ENCODE measurements at places on chromosomes 16 and 17. TPM values are rescaled to one million over a fixed set of nuclear protein-coding genes. Genes with fewer than 3 reads are reported as not detected.
A peak's percentile ranks its signal among the peaks of the same experiment; 100 is the strongest.

DNA sequence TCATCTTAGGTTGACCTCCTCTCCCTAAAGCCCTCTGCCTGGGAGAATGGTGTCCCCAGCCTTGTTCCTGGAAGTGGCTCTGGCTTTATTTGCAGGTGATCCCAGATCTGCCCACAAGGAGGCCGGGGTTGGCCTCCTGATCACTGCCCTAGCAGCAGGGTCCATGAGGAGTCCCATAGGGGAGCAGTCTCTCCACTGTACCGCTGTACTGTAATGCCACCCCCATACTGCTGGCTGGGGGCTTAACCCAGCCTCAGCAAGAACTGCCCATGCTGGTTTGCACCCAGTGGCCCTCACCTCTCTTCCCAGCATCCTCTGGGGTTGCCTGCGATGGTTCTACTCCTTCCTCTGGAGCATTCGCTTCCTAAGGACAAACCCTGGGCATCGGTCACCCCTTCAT lies 39.1 kb downstream of the PSME3IP1 start:
- no peak overlapping the region for H3K27ac ChIP-seq
- no peak overlapping the region for H3K4me3 ChIP-seq
- H3K27me3 ChIP-seq = no peaks in the 10 kb centered on the region
- DNase-seq = peak; percentile 28
- H3K36me3 ChIP-seq = no peaks in the 10 kb centered on the region
- peaks cover 26% of the 10 kb centered on the region for H3K4me1 ChIP-seq

DNA sequence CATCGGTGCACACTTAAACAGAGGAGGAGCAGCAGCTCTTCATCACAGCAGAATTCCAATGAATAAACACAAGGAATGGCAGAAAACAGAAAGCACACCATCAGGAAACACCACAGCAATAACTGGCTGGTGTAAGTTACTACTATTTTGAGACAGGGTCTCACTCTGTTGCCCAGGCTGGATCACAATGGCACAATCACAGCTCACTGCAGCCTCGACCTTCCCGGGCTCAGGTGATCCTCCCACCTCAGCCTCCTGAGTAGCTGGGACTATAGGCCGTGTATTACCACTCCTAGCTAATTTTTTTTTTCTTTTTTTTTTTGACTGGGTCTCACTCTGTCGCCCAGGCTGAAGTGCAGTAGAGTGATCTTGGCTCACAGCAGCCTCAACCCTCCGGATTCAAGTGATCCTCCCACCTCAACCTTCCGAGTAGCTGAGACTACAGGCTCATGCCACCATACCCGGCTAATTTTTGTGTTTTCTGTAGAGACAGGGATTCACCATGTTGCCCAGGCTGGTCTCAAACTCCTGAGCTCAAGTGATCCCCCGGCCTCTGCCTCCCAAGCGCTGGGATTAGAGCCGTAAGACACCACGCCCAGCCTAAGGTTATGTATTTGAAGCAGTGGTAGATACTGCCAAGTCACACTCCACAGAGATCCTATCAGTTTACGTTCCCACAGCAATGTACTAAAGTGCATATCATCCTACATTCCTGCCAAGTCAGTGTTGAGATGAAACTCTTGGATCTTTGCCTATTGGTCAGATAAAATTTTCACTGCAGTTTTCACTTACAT lies 20.7 kb downstream of the TRAP1 start:
- H3K4me1 ChIP-seq = peaks cover 50% of the 10 kb centered on the region
- no peaks in the 10 kb centered on the region for H3K27me3 ChIP-seq
- DNase-seq = peak; percentile 68
- peak overlapping the region; percentile 74 for H3K4me3 ChIP-seq
- H3K36me3 ChIP-seq = no peaks in the 10 kb centered on the region
- peak overlapping the region; percentile 98 for H3K27ac ChIP-seq

DNA sequence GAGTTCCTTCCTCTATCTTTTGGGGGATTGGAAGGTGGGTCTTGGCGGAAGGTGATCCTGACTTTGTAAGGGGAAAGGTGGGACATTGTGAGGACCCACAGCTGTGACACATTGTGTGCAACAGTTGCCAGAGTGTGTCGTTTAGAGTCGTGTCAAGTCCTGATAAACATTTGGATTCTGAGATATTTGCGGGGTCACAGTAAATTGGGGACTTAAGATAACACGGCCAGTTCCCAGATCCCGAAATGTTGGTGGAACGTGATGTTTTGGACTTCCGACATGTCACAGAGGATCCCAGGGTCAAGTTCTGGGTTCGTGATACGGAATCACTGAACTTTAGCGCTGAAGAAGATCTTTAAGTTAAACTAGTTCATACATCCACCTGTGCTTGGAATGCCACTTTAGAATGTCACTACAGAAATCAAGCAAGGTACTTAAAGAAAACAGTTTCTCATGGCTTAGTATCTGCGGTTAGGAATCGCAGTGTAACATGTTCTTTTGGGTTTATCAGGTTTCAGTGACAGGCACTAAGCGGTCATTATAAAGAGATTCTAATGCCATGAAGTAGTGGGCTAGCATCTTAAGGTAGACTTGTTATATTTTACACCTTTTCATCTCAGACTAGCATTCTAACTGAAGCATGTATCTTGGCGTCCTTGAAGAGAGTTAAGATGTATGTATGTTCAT lies 815 bp downstream of the ATAD5 start:
- H3K36me3 ChIP-seq = no peaks in the 10 kb centered on the region
- H3K27me3 ChIP-seq = no peaks in the 10 kb centered on the region
- H3K4me1 ChIP-seq = peaks cover 25% of the 10 kb centered on the region
- H3K27ac ChIP-seq = peak overlapping the region; percentile 87

GRCh38 chr16:26276289-26276688 lies 584.5 kb downstream of the HS3ST4 start:
- DNase-seq = no peak
- no peak overlapping the region for H3K4me3 ChIP-seq
- H3K36me3 ChIP-seq = no peaks in the 10 kb centered on the region
- H3K4me1 ChIP-seq = no peaks in the 10 kb centered on the region
- no peaks in the 10 kb centered on the region for H3K27me3 ChIP-seq

DNAH9 gene
- not detected for total RNA-seq

DNA sequence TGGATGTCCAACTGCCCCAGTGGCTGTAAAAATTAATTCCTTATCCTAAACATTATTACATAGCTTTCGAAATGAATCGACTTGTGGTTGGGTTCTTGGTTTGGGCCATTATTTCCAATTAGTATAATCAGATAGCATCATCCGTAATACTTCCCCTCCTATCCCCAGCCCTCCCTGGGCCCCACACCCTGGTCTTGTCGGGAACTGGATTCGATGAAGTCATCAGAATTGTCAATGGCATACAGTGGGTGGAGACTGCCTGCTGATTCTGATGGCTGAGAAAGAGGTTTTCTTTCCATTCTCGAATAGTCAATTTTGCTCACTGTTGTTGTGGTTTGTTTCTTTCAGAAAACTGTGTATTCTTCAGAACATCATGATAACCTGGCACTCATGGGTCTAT lies 395.1 kb downstream of the SEC14L1 start:
- H3K27ac ChIP-seq = no peak overlapping the region
- no peaks in the 10 kb centered on the region for H3K36me3 ChIP-seq
- peaks cover 78% of the 10 kb centered on the region for H3K27me3 ChIP-seq
- no peaks in the 10 kb centered on the region for H3K4me1 ChIP-seq
- no peak overlapping the region for H3K4me3 ChIP-seq
- no peak for DNase-seq

CBX2 gene
- 13.0 TPM for total RNA-seq

PLEKHH3 gene
- total RNA-seq = 19.9 TPM

GRCh38 chr16:2042986-2043666 lies 4.5 kb downstream of the NTHL1 start:
- H3K36me3 ChIP-seq = no peaks in the 10 kb centered on the region
- DNase-seq = no peak
- no peaks in the 10 kb centered on the region for H3K27me3 ChIP-seq
- H3K4me1 ChIP-seq = peaks cover 55% of the 10 kb centered on the region

GRCh38 chr16:23771642-23772041 lies 16.8 kb downstream of the CHP2 start:
- H3K27ac ChIP-seq = no peak overlapping the region
- H3K36me3 ChIP-seq = no peaks in the 10 kb centered on the region
- H3K4me1 ChIP-seq = no peaks in the 10 kb centered on the region
- H3K27me3 ChIP-seq = no peaks in the 10 kb centered on the region
- no peak overlapping the region for H3K4me3 ChIP-seq

GRCh38 chr17:72952641-72953315 lies 139.7 kb downstream of the SLC39A11 start:
- H3K36me3 ChIP-seq = no peaks in the 10 kb centered on the region
- H3K27me3 ChIP-seq = no peaks in the 10 kb centered on the region
- no peak overlapping the region for H3K4me3 ChIP-seq
- no peak for DNase-seq

DNA sequence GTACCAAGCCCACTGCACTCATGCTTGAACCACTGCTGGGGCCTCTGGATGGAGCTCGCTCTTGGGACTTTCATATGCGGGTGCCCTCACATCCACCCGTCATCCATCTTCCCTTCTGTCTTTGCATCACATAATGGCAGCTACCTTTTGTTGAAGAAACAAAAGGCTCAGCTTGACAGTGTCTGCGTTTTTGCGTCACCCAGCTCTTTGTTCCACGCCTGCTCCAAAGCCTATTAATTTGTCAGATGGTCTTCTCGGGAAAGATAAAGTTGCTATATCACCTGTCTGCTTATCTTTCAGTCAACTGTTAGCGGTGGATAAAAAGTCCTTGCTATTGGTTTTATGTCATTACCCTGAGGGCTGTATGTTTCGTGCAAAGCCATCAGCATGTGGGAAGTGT lies 18.1 kb upstream of the BCO1 start:
- peaks cover 22% of the 10 kb centered on the region for H3K27me3 ChIP-seq
- H3K4me3 ChIP-seq = no peak overlapping the region
- H3K4me1 ChIP-seq = 0 out of 2 replicates have a peak, but pooled peaks cover 12% of the 10 kb centered on the region
- H3K27ac ChIP-seq = no peak overlapping the region

- H3K27ac ChIP-seq = no peak overlapping the region
- peaks cover 17% of the 10 kb centered on the region for H3K4me1 ChIP-seq
- DNase-seq = no peak
- no peaks in the 10 kb centered on the region for H3K36me3 ChIP-seq
- no peak overlapping the region for H3K4me3 ChIP-seq
Measured at GRCh38 chr17:83191388-83192160, 112.2 kb downstream of the METRNL start.

- H3K27ac ChIP-seq = no peak overlapping the region
- DNase-seq = no peak
- H3K36me3 ChIP-seq = no peaks in the 10 kb centered on the region
- no peak overlapping the region for H3K4me3 ChIP-seq
Measured at GRCh38 chr16:73572135-73572828, 524.4 kb upstream of the ZFHX3 start.

GRCh38 chr17:980406-981291 lies 1.1 kb upstream of the NXN start:
- H3K4me1 ChIP-seq = peaks cover 53% of the 10 kb centered on the region
- H3K36me3 ChIP-seq = no peaks in the 10 kb centered on the region
- H3K4me3 ChIP-seq = peak overlapping the region; percentile 85
- peak; percentile 84 for DNase-seq

ICAM2 gene
- 7.9 TPM for total RNA-seq

- peaks cover 47% of the 10 kb centered on the region for H3K4me1 ChIP-seq
- no peak for DNase-seq
- H3K27me3 ChIP-seq = peaks cover 2% of the 10 kb centered on the region
- H3K27ac ChIP-seq = no peak overlapping the region
Measured at GRCh38 chr17:28712705-28713415, 1.2 kb upstream of the PROCA1 start.

DNA sequence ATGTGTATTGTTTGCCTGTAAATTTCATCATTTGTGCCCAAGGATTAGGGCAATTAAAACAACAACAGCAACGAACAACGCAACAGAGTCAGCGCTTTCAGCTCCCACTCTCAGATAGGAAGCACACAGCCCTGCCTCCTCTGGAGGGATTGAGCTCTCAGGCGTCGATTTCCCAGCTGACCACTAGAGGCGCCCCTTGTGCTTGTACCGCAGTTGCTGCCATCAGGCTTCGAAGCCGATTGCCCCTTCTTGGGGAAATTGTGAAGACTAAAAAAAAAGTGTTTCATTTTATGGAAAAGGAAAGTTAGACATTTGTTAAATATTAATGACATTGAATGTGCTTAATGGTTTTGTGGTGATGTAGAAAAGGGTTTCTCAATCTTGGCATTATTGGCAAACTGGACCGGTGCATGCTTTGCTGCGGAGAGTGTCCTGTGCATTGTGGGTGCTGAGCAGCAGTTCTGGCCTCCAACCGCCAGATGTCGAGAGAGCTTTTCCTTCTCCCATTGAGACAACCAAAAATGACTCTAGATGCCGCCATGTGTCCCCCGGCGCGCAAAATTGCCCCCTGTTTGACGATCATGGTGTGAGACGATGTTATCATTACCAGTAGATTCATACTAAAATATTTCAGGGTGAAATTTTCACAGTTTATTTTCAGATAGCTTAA lies 650.4 kb upstream of the RBFOX1 start:
- H3K4me1 ChIP-seq = no peaks in the 10 kb centered on the region
- no peak overlapping the region for H3K4me3 ChIP-seq
- DNase-seq = peak; percentile 20
- H3K27me3 ChIP-seq = no peaks in the 10 kb centered on the region
- no peaks in the 10 kb centered on the region for H3K36me3 ChIP-seq
- H3K27ac ChIP-seq = no peak overlapping the region

- no peak overlapping the region for H3K27ac ChIP-seq
- DNase-seq = no peak
- H3K4me3 ChIP-seq = no peak overlapping the region
- no peaks in the 10 kb centered on the region for H3K27me3 ChIP-seq
Measured at GRCh38 chr17:29086628-29087332, 43.8 kb downstream of the PIPOX start.

- H3K4me1 ChIP-seq = peaks cover 36% of the 10 kb centered on the region
- H3K4me3 ChIP-seq = peak overlapping the region; percentile 72
- H3K27ac ChIP-seq = no peak overlapping the region
- no peaks in the 10 kb centered on the region for H3K27me3 ChIP-seq
- no peak for DNase-seq
Measured at GRCh38 chr17:67994817-67995569, 1.3 kb downstream of the C17orf58 start.

DNA sequence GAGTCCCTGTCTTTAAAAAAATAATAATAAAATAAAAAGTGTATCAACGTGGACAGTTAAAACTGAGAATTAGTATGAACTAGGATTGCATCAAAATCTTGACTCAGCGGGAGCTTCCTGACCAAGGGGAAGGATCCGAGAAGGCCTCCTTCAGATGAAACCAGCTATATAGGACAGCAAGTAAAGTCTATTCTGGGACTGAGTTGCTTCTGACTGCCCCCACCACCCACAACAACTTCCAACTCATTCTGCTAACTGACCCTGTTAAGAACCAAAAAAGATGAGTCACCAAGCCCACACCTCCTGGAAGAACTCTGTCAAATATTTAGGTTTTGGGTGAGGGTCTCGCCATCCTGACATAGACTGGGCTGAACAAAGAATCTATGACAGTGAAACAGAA lies 24.9 kb downstream of the MPP3 start:
- 0 out of 3 replicates have a peak, but pooled peaks cover 3% of the 10 kb centered on the region for H3K27me3 ChIP-seq
- no peak overlapping the region for H3K27ac ChIP-seq
- no peak overlapping the region for H3K4me3 ChIP-seq
- H3K4me1 ChIP-seq = peaks cover 11% of the 10 kb centered on the region

DNA sequence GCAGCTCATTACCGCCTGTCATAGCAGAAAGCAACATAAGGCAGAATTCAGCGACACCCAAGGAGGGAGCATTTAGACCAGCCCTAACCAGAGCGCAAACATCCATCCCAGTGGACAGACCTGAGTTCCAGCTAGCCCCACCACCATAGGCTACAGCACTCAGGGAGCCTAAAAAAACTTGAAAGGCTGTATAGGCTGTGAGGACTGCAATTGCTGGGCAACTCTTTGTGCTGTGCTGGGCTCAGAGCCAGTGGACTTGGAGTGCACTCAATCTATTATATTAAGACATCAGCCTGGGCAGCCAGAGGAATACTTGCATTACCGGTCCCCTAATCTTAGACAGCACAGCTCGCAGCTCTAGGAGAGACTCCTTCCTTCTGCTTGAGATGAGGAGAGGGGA lies 207.3 kb downstream of the KIF2B start:
- H3K27me3 ChIP-seq = no peaks in the 10 kb centered on the region
- no peak overlapping the region for H3K4me3 ChIP-seq
- DNase-seq = no peak
- H3K27ac ChIP-seq = no peak overlapping the region

Measured in HepG2 (cell line).